ENCODE measurements at places on chromosomes 1 and 21.

DNA sequence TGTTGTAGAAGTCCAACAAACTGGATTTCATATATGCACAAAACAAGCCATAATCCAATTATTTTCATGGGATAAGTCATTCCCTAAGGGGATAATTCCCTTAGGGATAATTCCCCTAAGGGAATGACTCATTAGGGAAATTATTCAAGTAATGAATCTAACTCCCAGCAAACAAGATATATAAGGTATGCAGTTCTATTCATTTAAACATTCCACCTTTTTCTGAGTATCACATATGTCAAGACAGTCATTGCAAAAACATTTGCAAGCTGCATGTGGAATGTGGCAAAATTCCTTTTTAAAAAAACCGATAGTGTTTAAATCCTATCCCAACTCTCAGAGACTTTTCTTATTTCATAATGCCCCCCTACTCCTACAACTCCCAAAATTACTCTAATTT lies 131.2 kb downstream of the AKT3 start:
- DNase-seq: no peak
- H3K27me3 ChIP-seq: no peaks in the 10 kb centered on the region
- H3K4me3 ChIP-seq: no peak overlapping the region
- H3K27ac ChIP-seq: no peak overlapping the region
- no peaks in the 10 kb centered on the region for H3K4me1 ChIP-seq

DNA sequence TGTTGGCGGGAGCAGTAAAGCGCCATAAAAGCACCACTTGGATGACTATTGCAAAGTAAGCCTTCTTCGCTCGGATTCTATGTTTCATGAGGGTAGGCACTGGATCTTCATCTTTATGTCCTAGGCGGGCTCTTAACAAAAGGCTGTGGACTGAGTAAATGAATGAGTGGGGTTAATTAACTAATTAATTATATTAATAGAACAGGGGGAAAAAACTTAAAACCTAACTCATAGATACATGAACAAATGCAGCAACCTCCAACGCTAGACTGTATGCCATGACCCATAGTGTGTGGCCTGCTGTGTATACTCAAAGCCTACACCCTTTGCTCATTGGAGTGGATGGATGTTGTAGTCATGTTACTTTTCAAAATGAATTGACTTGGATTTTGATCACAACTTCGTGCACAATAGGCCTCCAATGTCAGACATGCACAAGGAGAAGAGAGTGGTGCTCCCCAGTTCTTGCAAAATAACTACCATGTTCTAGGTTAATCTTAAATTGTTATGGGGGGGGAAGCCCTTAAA lies 417 bp upstream of the GFI1 start:
- H3K4me3 ChIP-seq: no peak overlapping the region
- H3K4me1 ChIP-seq: peaks cover 7% of the 10 kb centered on the region
- DNase-seq: no peak

- DNase-seq: no peak
- no peaks in the 10 kb centered on the region for H3K27me3 ChIP-seq
- H3K4me3 ChIP-seq: no peak overlapping the region
- H3K4me1 ChIP-seq: peaks cover 32% of the 10 kb centered on the region
- H3K36me3 ChIP-seq: peaks cover 53% of the 10 kb centered on the region
Observed at GRCh38 chr1:230281556-230281955, 144.6 kb downstream of the PGBD5 start.

GRCh38 chr1:1380860-1381259 lies 5.9 kb upstream of the AURKAIP1 start:
- H3K4me1 ChIP-seq: peaks cover 2% of the 10 kb centered on the region
- no peaks in the 10 kb centered on the region for H3K27me3 ChIP-seq
- DNase-seq: no peak
- H3K4me3 ChIP-seq: no peak overlapping the region
- no peak overlapping the region for H3K27ac ChIP-seq
- H3K36me3 ChIP-seq: peaks cover 57% of the 10 kb centered on the region

DNA sequence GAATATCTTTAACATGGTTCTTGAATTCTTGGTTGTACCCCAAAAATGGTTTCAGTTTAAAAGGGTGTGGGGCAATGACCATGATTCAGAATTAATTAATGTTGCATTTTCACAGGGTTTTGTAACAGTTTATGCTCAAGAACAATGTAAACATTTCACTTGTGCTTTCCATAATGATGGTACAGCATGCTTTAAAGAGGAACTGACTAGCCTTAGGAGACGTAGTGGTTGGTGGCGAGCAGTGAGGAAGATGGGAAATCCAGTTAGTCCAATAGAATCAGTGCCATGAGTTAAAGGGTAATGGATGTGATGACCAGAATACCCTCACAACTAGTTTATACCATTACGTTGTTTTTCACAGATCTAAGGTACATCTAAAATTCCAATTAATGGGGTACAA lies 138.0 kb downstream of the HS2ST1 start:
- H3K27ac ChIP-seq: no peak overlapping the region
- no peak for DNase-seq
- no peaks in the 10 kb centered on the region for H3K4me1 ChIP-seq
- H3K4me3 ChIP-seq: no peak overlapping the region
- H3K27me3 ChIP-seq: no peaks in the 10 kb centered on the region

- H3K27me3 ChIP-seq: no peaks in the 10 kb centered on the region
- H3K4me3 ChIP-seq: no peak overlapping the region
- no peak for DNase-seq
- no peak overlapping the region for H3K27ac ChIP-seq
- no peaks in the 10 kb centered on the region for H3K36me3 ChIP-seq
Observed at GRCh38 chr21:42237161-42237560, 18.2 kb downstream of the ABCG1 start.

- H3K27me3 ChIP-seq: no peaks in the 10 kb centered on the region
- no peaks in the 10 kb centered on the region for H3K36me3 ChIP-seq
- no peaks in the 10 kb centered on the region for H3K4me1 ChIP-seq
- no peak overlapping the region for H3K4me3 ChIP-seq
- no peak for DNase-seq
Observed at GRCh38 chr1:228064296-228064695, 18.2 kb upstream of the ARF1 start.

GRCh38 chr21:36237441-36237840 lies 80.8 kb downstream of the DOP1B start:
- no peak overlapping the region for H3K27ac ChIP-seq
- no peak overlapping the region for H3K4me3 ChIP-seq
- no peaks in the 10 kb centered on the region for H3K4me1 ChIP-seq
- no peaks in the 10 kb centered on the region for H3K27me3 ChIP-seq
- no peak for DNase-seq
- H3K36me3 ChIP-seq: peaks cover 2% of the 10 kb centered on the region

GRCh38 chr1:154714638-154715037 lies 106.7 kb upstream of the ADAR start:
- H3K4me1 ChIP-seq: no peaks in the 10 kb centered on the region
- no peak overlapping the region for H3K27ac ChIP-seq
- H3K36me3 ChIP-seq: no peaks in the 10 kb centered on the region

GRCh38 chr21:28892199-28893111 lies 100.2 kb downstream of the LTN1 start:
- DNase-seq: no peak
- no peak overlapping the region for H3K27ac ChIP-seq
- no peaks in the 10 kb centered on the region for H3K4me1 ChIP-seq
- no peaks in the 10 kb centered on the region for H3K36me3 ChIP-seq
- no peak overlapping the region for H3K4me3 ChIP-seq

- no peak overlapping the region for H3K27ac ChIP-seq
- DNase-seq: no peak
Observed at GRCh38 chr1:97451046-97451826, 469.6 kb downstream of the DPYD start.

- H3K27me3 ChIP-seq: no peaks in the 10 kb centered on the region
- no peaks in the 10 kb centered on the region for H3K36me3 ChIP-seq
- H3K4me3 ChIP-seq: no peak overlapping the region
- no peak for DNase-seq
- H3K27ac ChIP-seq: no peak overlapping the region
Observed at GRCh38 chr1:99702221-99702620, 56.3 kb downstream of the PALMD start.

DNA sequence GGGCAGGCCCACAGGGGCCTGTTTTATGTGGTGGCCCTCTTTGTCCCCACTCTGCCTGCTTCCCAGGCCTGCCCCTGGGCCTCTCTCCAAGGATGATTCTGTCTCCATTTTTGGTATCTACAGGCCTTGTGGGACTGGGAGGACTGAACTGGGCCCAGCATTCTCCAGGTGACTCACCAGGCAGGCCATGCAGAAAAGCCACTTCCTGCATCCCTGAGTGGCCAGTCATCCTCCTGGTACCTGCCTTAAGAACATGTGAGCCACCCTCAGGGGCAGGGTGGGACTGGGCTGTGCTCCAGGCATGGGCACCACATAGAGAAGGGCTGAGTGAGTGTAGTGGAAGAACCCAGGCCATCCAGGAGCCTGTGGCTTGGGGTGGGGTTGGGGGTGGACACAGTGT lies 20.0 kb upstream of the BCAR3 start:
- H3K4me3 ChIP-seq: no peak overlapping the region
- H3K36me3 ChIP-seq: no peaks in the 10 kb centered on the region
- H3K27me3 ChIP-seq: no peaks in the 10 kb centered on the region
- H3K4me1 ChIP-seq: no peaks in the 10 kb centered on the region
- no peak overlapping the region for H3K27ac ChIP-seq

DNA sequence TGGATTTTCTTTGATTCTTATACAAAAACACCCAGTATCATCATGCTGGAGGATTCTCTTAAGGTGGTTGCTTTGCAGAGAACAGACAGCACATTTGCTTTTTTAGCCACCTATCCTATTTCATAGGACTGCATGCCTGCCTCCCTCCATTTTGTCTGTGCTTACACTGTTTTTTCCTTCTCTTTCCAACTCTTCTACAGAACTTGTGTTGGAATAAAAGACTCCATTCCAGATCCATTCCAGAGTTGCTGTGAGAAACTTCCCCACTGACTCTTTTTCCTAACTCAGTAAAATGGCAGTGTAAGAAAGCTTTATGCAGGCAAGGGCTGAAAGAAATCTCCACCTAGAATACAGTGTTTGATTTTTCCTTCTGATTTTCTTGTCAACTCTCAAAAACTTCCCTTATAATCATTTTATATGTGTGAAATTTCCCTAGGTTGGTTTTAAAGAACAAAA lies 5.2 kb upstream of the ARID1A start:
- no peak for DNase-seq
- H3K4me1 ChIP-seq: peaks cover 13% of the 10 kb centered on the region
- no peak overlapping the region for H3K4me3 ChIP-seq
- peak overlapping the region; percentile 10 for H3K27ac ChIP-seq
- H3K36me3 ChIP-seq: no peaks in the 10 kb centered on the region

- H3K36me3 ChIP-seq: no peaks in the 10 kb centered on the region
- DNase-seq: no peak
- no peaks in the 10 kb centered on the region for H3K27me3 ChIP-seq
- no peak overlapping the region for H3K27ac ChIP-seq
Observed at GRCh38 chr1:154809436-154810413, 60.4 kb downstream of the KCNN3 start.

DNA sequence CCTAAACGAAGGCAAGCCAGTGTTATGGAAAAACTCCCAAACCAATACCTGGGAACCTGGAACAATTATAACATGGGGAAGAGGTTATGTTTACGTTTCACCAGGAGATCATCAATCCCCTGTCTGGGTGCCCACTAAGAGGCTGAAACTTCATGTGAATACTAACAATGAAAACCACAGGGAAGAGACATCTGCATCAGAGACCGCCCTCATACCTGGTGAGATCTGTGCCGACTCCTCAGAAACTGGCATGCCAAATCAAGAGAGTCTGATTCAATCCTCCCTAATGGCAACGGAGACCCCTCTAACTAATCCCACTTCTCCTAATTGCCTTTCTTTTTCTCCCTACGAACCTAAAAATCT lies 163.2 kb downstream of the IER5 start:
- H3K4me3 ChIP-seq: no peak overlapping the region
- no peaks in the 10 kb centered on the region for H3K4me1 ChIP-seq
- H3K36me3 ChIP-seq: no peaks in the 10 kb centered on the region
- no peak overlapping the region for H3K27ac ChIP-seq
- DNase-seq: no peak
- H3K27me3 ChIP-seq: no peaks in the 10 kb centered on the region

DNA sequence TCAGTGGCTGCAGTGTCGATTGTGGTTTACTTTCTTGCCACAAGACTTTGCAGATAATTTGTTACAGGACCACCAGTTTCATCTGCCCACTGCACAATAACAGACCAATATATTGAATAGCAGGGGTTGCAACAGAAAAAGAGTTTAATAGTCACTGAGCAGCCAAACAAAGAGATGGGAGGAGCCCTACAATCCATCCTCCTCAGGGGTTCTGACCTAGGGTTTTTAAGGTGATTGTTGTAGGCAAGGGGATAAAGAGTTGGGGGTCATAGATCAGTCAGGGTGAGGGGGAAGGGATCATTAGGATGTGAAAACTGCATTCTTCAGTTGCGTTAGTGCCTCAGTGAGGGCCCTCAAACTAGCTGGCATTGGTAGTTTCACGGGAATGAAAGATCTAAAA lies 110.7 kb upstream of the OLFM3 start:
- H3K36me3 ChIP-seq: no peaks in the 10 kb centered on the region
- no peaks in the 10 kb centered on the region for H3K27me3 ChIP-seq
- DNase-seq: no peak
- no peak overlapping the region for H3K27ac ChIP-seq

DNA sequence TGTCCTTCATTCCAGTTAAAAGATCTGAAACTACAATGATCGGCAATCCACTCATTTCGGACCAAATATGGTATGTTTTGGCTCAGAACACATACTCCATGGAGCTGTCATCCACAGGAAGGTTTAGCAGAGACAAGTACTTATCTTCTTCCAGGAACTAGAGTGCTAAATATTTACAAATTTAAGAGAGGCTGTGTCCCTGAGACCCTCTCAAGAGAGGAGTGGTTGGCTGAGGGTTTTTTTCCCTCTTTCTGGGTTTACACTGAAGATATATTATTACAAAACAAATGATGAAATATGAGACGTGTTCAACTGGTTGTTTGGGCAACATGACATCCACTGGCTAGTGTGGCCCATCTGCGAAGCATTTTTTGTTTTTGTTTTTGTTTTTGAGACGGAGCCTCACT lies 25.9 kb upstream of the NID1 start:
- no peaks in the 10 kb centered on the region for H3K27me3 ChIP-seq
- DNase-seq: no peak
- H3K4me1 ChIP-seq: no peaks in the 10 kb centered on the region
- no peak overlapping the region for H3K4me3 ChIP-seq

GRCh38 chr1:247468481-247469140 lies 10.7 kb upstream of the OR2B11 start:
- H3K4me3 ChIP-seq: no peak overlapping the region
- no peak overlapping the region for H3K27ac ChIP-seq
- no peaks in the 10 kb centered on the region for H3K36me3 ChIP-seq
- H3K27me3 ChIP-seq: no peaks in the 10 kb centered on the region
- no peaks in the 10 kb centered on the region for H3K4me1 ChIP-seq

DNA sequence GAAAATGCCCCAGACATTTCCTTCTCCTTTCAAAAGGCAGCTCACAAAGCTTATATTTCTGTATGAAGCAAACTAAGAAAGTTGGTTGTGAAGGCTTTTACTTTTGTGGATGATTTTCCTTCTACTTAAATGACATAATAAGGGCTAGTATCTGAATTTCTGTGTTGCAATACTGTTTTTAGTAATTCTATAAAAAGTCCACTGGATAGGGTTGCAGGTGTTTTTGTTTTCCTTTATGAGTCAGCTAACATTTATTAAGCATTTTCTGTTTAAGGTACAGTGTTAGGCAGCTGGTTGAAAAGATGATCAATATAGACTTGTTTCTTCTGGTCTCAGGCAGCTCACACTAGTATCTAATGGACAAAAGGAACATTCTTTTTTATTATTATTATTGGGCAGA lies 722.2 kb downstream of the RWDD3 start:
- H3K4me3 ChIP-seq: no peak overlapping the region
- no peaks in the 10 kb centered on the region for H3K36me3 ChIP-seq
- H3K27me3 ChIP-seq: no peaks in the 10 kb centered on the region
- no peaks in the 10 kb centered on the region for H3K4me1 ChIP-seq
- no peak for DNase-seq

Data from small intestine (tissue), 16 donors.